ENCODE measurements at places on chromosomes 11 and 22. TPM values are rescaled to one million over a fixed set of nuclear protein-coding genes. Genes with fewer than 3 reads are reported as not detected.

- no peak for DNase-seq
Observed at GRCh38 chr22:39268645-39269044, 23.9 kb upstream of the PDGFB start.

GRCh38 chr22:46619830-46620501, at the start of gene GRAMD4:
Gene GRAMD4 (plus strand): TSS chr22:46620386. CDS start chr22:46626800, 6,414 bp downstream.
- no peak for DNase-seq

DNA sequence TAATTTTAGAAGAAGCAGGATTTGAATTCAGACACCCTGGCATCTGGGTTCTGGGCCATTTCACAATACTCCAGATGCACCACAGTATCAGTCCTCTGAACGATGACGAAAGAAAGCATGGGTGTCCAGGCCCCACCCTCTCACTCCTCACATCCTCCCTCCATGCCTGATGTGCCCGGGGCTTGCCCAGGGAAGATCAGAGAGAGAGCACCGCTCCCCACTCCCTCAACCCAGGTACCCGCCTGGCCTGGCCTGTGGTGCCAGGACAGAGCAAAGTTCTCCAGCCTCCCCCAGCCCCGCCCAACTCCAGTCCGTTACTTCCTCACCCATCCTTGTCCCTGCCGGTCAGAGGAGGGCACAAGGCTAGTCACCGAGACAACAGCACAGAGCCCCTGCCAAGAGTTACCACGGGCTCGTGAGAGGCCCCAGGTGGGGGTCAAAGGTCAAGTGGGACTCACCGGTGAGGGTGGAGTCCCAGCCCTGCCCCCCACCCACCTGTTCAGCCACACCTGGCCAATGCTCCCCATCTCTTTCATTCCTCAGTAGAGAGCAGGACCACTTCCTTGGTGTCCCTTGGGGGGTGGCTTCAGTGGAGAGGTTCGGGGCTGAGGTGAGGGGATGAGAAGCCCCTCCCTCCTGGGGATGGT, 8.1 kb downstream of the BCL9L start:
- DNase-seq: peak; percentile 75

GRCh38 chr11:78397398-78397797, 20.2 kb downstream of the GAB2 start:
- DNase-seq: no peak

Gene GLYAT
- not detected for total RNA-seq

Gene FOLR2
- 4.5 TPM for total RNA-seq

- DNase-seq: no peak
Observed at GRCh38 chr11:115919341-115920091, 415.3 kb upstream of the CADM1 start.

DNA sequence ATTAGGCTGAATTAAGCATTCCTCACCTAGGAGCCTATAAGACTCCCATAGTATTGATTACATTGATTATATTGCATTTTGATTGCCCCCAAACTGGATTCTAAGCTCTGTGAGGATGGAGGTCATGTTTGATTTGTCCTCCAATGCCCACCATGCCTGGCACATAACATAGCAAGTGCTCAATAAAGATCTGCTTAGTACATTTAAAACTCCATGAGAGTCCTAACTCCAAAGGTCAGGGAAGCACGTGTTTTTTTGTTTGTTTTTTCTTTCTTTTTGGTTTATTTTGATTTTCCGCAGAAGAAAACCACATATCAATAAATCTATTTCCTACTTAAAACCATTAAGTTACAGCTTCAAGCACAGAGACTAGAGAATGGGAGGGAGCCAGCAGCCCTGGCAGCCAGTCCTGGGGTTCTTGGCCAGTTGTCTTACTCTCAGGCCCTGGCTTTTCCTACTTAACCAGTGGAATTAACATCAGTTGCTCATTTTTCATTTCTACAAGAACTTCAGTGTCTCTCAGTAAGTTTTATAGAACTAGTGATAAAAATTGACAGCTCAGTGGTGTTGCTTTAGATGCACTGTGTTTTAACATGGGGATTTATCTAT, 429.9 kb upstream of the CCDC90B start:
- no peak for DNase-seq

GRCh38 chr11:57571606-57572005, 4.1 kb upstream of the UBE2L6 start:
- DNase-seq: no peak

GRCh38 chr22:40818747-40819598, at the start of gene SLC25A17:
Gene SLC25A17 (minus strand): TSS chr22:40819346. CDS start chr22:40819248, 98 bp downstream.
- DNase-seq: peak; percentile 88

DNA sequence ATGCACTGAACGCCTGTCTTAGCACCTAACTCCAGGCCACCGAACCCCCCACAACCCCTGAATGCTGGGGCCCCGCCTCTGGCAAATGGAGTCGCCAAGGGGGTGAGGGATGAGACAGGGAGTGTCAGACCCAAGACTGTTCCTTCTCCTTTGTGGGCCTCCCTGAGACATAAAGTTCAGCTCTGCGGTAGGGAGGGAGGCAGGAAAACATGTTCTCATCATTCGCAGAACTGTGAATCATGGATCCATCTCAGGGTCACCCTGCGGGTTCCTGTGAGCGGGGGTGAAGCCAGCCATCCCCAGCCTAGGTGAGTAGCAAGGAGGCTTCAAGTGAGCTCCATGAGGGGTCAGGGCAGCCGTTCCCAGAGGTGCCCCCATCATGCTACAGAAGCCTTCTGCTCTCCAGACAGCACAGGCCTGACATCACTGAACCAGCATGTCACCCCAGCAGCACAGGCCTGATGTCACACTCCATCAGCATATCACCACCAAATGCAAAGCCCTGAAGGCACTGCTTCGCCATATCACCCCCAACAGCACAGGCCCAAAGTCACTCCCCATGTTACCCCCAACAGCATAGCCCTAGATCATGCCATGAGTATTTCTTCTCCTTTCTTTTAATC, 27.2 kb downstream of the TMPRSS6 start:
- DNase-seq: no peak

DNA sequence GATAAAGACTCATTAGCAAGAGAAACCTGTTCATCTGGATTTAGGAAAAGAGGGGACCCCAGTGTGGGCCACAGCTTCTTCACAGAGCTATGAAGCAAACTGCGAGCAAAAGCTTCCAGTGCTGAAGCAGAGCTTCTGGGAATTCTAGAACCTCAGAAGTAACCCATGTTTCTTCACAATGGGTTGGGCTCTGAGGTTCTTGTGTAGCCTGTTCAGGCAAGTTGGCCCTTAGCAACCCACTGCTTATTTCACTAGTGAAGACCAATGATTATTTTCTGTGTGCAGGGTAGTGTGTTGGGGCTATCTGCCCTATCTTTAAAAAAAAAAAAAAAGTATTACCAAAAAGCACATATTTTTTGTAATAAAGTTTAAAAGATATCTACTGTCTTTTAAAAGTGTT, at the start of gene ACRV1:
Gene ACRV1, minus strand, starts transcription at position 101 of the 400 bp plus-strand sequence. Its CDS starts 67 bp downstream, at position 34.
- DNase-seq: no peak

DNA sequence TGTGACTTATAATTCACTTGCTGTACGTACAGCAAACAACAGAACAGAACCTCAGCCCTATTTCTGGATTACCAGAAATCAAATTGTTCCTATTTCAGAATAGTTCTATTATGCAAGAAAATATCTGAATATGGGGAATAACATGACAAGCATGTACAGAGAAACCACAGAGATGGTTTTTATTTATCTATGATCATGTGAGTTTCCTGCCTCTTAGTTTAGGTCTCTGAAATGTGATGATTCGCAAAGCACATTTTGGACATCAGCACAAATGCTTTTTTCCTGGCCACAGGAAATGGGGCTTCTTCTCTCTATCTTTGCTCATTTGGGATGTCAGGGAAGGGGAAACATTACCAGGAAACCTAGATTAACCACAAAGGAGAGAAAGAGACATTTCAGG, 266.7 kb upstream of the CTSC start:
- DNase-seq: no peak

Gene TMEM25
- 27.9 TPM for total RNA-seq

DNA sequence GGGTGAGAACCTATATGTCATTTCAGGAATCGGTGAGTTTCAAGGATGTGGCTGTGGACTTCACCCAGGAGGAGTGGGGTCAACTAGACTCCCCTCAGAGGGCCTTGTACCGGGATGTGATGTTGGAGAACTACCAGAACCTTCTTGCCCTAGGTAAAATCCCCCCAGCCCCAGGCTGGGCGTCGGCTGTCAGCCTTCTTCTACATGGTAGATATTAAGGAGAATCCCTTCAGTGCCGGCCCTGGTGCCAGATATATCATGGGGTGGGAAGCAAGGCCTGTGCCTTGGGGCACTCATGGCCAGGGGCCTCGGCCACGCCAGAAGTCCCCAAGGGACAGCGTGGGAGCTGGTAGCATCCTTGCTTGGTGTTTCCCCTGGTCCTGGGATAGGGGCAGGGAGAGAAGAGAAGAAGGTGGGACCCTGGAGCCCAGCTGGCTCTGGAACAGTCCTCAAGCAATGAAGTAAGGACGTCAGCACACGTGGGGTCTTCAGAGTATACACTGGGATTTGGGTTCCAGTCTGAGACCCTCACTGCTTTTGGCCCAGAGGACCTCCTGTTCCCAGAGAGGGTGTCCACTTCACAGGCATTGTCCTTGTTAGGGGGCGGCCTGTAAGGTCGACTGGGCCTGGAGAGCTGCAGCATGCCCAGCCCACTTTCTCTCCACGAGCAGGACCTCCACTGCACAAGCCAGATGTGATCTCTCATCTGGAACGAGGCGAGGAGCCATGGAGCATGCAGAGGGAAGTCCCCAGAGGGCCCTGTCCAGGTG, 6.8 kb downstream of the ZNF74 start:
- DNase-seq: peak; percentile 35

- peak; percentile 38 for DNase-seq
Observed at GRCh38 chr11:1120532-1121330, 37.0 kb upstream of the MUC5AC start.

Gene PTPN5
- total RNA-seq: 2.6 TPM

Measured in ureter (tissue), 1 donor.